Activated naive CD4-positive, alpha-beta T cell treated with anti-CD3 and anti-CD28 coated beads, Interleukin-2, amount 10 ng/mL, durations not matched to agents 7 days and 5 days (primary cell): ENCODE measurements at places on chromosomes 5 and 9.

DNA sequence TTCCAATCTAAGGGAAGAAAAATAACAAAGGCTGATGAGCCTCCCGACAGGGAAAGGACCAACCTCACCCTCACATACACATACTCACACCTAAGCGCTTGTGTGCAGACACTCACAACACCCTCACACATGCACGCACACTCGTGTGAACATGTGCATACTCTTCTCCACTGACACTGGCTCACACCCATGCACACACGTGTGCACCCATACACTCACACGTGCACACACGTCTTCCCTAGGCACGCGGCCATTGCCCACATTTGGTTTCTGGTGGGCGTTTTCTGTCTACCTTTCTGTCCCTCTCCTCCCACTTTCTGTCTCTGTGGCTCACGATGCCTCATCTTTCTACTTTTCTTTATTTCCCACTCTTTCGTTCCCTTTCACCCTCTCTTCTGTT, 169.7 kb upstream of the MVB12B start:
- no peak overlapping the region for H3K4me3 ChIP-seq
- H3K36me3 ChIP-seq, result no peaks in the 10 kb centered on the region

- H3K27ac ChIP-seq, result no peak overlapping the region
- no peak for DNase-seq
- H3K4me1 ChIP-seq, result no peaks in the 10 kb centered on the region
- H3K4me3 ChIP-seq, result no peak overlapping the region
- H3K27me3 ChIP-seq, result no peaks in the 10 kb centered on the region
Observed at GRCh38 chr5:82597437-82597836, 319.3 kb upstream of the RPS23 start.

GRCh38 chr5:147455822-147456450, 53.9 kb downstream of the DPYSL3 start:
- no peaks in the 10 kb centered on the region for H3K36me3 ChIP-seq
- peaks cover 5% of the 10 kb centered on the region for H3K4me1 ChIP-seq
- H3K27me3 ChIP-seq, result peaks cover 48% of the 10 kb centered on the region
- DNase-seq, result no peak
- H3K27ac ChIP-seq, result no peak overlapping the region
- H3K4me3 ChIP-seq, result no peak overlapping the region

GRCh38 chr9:12674961-12675360, 18.2 kb upstream of the TYRP1 start:
- H3K36me3 ChIP-seq, result no peaks in the 10 kb centered on the region
- H3K27ac ChIP-seq, result no peak overlapping the region
- no peaks in the 10 kb centered on the region for H3K27me3 ChIP-seq
- DNase-seq, result no peak
- H3K4me1 ChIP-seq, result no peaks in the 10 kb centered on the region

DNA sequence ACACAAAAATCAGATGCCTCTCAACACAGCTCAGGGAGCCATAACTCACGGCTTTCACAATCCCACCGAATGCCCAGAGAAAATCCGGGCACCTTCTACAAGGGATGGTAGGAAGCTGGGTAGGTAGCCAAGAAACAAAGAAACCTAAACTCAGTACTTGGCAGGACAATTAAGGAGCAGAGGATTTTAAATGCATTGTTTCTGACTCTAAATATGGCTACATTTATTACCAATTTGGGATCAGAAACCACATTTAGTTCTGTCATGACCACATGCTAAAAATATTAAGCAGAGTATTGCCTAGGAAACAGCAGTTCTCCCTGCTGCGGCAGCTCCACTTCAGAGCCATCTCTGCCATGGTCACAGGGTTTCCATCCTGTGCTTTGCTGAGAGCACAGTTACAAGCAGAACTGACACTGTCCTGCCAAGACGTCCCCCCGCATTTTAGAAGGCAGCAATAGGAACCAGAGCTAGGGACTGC, 57.5 kb downstream of the SIL1 start:
- H3K36me3 ChIP-seq, result no peaks in the 10 kb centered on the region
- H3K27ac ChIP-seq, result no peak overlapping the region
- H3K27me3 ChIP-seq, result no peaks in the 10 kb centered on the region
- no peak for DNase-seq
- H3K4me3 ChIP-seq, result no peak overlapping the region
- H3K4me1 ChIP-seq, result no peaks in the 10 kb centered on the region

- peaks cover 56% of the 10 kb centered on the region for H3K27me3 ChIP-seq
- DNase-seq, result peak; percentile 33
- no peak overlapping the region for H3K27ac ChIP-seq
- H3K4me1 ChIP-seq, result peaks cover 2% of the 10 kb centered on the region
- no peak overlapping the region for H3K4me3 ChIP-seq
Observed at GRCh38 chr5:142548739-142549275, 137.1 kb downstream of the FGF1 start.

DNA sequence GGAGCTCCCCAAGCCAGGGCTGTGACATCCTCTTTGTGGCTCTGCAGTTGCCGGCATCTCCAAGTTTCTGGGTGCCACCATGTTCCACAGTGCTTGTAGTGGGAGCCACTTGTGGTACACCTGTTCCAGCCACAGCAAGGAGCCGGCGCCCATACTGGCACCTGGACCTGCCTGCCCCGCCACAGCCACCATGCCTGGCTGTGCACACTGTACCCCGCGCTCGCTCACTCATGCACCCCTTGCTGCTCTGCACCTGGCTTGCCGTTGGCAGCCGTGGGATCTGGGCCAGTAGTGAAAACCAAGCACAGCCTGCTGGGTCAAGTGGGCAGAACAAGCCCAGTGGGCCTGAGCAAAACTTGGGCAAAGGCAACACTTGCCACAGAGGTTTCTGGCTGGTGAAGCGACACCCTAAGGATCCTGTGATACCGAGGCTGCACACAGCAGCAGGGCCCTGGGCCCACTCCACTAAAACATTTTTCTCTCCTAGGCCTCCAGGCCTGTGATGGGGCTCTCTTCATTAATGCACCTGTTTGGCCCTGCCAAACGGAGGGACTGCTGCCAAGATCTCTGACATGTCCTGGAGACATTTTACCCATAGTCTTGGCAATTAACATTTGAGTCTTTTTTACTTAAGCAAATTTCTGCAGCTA, 2.8 kb downstream of the TRIM36 start:
- DNase-seq, result no peak
- H3K27ac ChIP-seq, result no peak overlapping the region
- H3K27me3 ChIP-seq, result peaks cover 74% of the 10 kb centered on the region
- H3K36me3 ChIP-seq, result peaks cover 2% of the 10 kb centered on the region
- no peak overlapping the region for H3K4me3 ChIP-seq

DNA sequence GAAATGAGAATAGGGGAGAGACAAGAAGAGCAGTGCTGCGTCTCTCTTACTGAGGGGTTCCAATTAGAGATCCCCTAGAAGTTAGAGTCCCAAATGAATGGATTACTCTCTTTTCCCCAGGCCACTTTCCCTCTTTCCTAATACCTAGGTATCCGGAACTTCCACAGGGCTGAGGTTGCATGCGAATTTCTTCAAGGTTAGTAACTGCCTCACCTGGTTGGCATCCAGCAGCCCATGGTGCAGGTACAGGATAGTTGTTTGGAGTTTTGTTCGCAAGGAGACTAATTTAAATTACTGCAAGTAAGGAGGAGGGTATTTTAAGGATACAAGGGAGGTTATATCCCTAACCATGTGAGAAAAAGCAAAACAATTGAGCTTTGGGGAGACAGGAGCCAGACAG, 52.4 kb upstream of the JAK2 start:
- no peak for DNase-seq
- H3K27ac ChIP-seq, result no peak overlapping the region
- H3K36me3 ChIP-seq, result peaks cover 7% of the 10 kb centered on the region
- no peak overlapping the region for H3K4me3 ChIP-seq

DNA sequence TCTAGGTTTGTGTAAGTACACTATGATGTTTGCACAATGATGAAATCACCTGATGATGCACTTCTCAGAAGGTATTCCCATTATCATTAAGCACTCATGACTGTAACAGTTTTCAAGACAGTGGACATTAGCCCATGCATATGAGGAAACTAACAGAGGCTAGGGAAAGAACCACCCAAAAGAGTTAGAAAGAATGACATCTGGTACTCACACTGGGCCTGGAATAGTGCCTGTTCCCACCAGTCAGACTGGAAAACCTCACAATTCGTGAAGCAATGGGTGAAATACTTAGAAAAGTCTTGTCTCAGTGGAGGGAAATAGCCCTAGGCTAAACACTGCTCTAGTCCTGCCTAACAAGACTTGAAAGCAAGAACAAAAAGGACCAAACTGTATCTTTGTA, 117.4 kb upstream of the GDNF start:
- no peaks in the 10 kb centered on the region for H3K4me1 ChIP-seq
- H3K27me3 ChIP-seq, result no peaks in the 10 kb centered on the region
- no peak for DNase-seq
- no peaks in the 10 kb centered on the region for H3K36me3 ChIP-seq

GRCh38 chr5:95761771-95762651, 30.9 kb downstream of the RHOBTB3 start:
- H3K27me3 ChIP-seq, result peaks cover 22% of the 10 kb centered on the region
- peaks cover 37% of the 10 kb centered on the region for H3K4me1 ChIP-seq
- no peak overlapping the region for H3K4me3 ChIP-seq
- DNase-seq, result no peak
- H3K36me3 ChIP-seq, result no peaks in the 10 kb centered on the region
- peak overlapping the region; percentile 17 for H3K27ac ChIP-seq

DNA sequence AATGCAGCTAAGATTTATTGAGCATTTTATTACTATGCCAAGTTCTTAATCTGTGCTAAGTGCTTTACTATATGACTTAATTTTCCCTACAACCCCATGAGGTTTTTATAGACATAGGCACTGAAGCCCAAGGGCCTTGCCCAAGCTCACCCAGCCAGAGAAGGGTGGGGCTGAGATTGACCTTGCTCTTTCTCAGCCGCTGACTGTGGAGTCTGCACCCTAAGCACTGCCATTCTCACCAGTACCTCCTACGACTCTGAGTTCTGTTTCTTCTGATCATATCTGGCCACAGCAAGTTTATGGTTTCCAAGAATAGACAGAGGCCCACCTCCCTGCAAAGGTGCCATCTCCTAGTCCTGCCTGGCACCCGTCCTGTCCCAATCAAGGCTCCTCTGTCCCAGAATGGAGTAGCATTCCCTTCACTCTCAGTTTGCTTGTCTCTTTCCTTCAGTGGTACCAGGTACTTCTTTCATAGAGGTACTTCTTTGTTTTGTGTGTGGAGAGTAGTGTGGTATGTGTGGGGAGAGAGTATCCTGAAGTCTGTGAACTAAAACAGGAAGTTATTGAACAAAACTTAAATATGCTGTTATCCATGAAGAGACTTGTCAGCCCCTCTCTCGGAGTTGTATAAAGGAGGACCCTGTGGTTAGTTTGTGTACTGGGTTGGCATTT, 42.6 kb downstream of the CSF1R start:
- H3K36me3 ChIP-seq, result peaks cover 66% of the 10 kb centered on the region
- H3K27me3 ChIP-seq, result no peaks in the 10 kb centered on the region
- DNase-seq, result no peak
- no peak overlapping the region for H3K4me3 ChIP-seq
- H3K4me1 ChIP-seq, result peaks cover 12% of the 10 kb centered on the region

GRCh38 chr9:114081441-114082016, 3.4 kb upstream of the AMBP start:
- peaks cover 10% of the 10 kb centered on the region for H3K27me3 ChIP-seq
- H3K36me3 ChIP-seq, result no peaks in the 10 kb centered on the region
- H3K27ac ChIP-seq, result no peak overlapping the region
- H3K4me1 ChIP-seq, result no peaks in the 10 kb centered on the region

- peak overlapping the region; percentile 98 for H3K4me3 ChIP-seq
- DNase-seq, result peak; percentile 38
- no peaks in the 10 kb centered on the region for H3K27me3 ChIP-seq
- H3K4me1 ChIP-seq, result peaks cover 42% of the 10 kb centered on the region
- peak overlapping the region; percentile 96 for H3K27ac ChIP-seq
Observed at GRCh38 chr5:134873494-134873893, 677 bp upstream of the TXNDC15 start.

DNA sequence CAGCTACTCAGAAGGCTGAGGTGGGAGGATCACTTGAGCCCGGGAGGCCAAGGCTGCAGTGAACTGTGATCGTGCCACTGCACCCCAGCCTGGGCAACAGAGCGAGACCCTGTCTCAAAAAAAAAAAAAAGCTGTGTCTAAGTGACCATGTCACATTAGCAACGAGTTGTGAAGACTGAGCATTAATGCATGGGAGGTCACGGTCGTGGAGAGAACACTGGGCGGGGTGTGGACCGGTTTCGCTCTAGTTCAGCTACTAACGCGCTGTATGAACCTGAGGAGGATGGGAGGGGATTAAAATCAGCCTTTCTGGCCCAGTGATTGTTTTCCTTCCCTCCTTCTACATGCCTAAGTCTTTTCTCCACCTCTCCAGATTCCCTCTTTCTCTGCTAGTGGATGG, 56.7 kb upstream of the CARTPT start:
- H3K4me1 ChIP-seq, result no peaks in the 10 kb centered on the region
- peaks cover 11% of the 10 kb centered on the region for H3K36me3 ChIP-seq
- no peak overlapping the region for H3K27ac ChIP-seq
- no peak for DNase-seq
- H3K4me3 ChIP-seq, result no peak overlapping the region

GRCh38 chr9:87711857-87712800, 13.8 kb upstream of the CTSL start:
- DNase-seq, result no peak
- peaks cover 69% of the 10 kb centered on the region for H3K4me1 ChIP-seq
- no peak overlapping the region for H3K4me3 ChIP-seq

- no peak overlapping the region for H3K27ac ChIP-seq
- no peaks in the 10 kb centered on the region for H3K36me3 ChIP-seq
- no peak for DNase-seq
- H3K4me3 ChIP-seq, result no peak overlapping the region
Observed at GRCh38 chr5:179415291-179416060, 70.2 kb upstream of the ADAMTS2 start.

GRCh38 chr5:73786043-73786831, 160.2 kb downstream of the ARHGEF28 start:
- no peak overlapping the region for H3K27ac ChIP-seq
- no peak for DNase-seq
- peaks cover 7% of the 10 kb centered on the region for H3K27me3 ChIP-seq
- H3K4me3 ChIP-seq, result no peak overlapping the region
- H3K36me3 ChIP-seq, result no peaks in the 10 kb centered on the region

DNA sequence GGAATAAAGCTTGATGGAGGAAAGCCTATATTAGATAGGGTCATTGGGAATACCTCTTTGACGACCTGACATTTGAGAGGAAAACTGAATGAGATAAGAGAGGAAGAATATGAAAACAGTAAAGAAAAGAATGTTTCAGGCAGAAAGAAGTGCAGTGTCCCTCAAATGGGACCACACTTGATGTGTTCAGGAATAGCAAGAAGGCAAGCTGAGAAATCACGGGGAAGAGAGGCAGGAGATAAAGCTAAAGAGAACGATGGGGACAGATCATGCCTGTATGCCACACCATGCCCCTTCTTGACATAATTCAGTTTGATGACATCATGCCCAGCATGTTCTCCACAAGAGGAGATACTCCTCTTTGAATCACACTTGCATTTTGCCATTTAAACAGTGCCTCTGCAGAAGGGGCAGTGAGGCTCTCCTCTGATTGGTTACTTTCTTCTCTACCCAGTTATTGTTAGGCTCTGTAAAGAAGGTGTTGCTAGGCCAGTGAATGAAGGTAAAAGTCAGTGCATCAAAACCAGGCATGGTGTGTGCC, 7.6 kb downstream of the AP3S1 start:
- no peak overlapping the region for H3K27ac ChIP-seq
- peaks cover 9% of the 10 kb centered on the region for H3K4me1 ChIP-seq
- no peaks in the 10 kb centered on the region for H3K27me3 ChIP-seq
- DNase-seq, result no peak
- H3K36me3 ChIP-seq, result peaks cover 12% of the 10 kb centered on the region

- DNase-seq, result no peak
- H3K27ac ChIP-seq, result peak overlapping the region; percentile 50
- peaks cover 41% of the 10 kb centered on the region for H3K36me3 ChIP-seq
- H3K4me3 ChIP-seq, result no peak overlapping the region
- no peaks in the 10 kb centered on the region for H3K27me3 ChIP-seq
Observed at GRCh38 chr5:16597946-16598694, 18.7 kb downstream of the RETREG1 start.

- no peaks in the 10 kb centered on the region for H3K36me3 ChIP-seq
- H3K4me3 ChIP-seq, result peak overlapping the region; percentile 82
- H3K4me1 ChIP-seq, result peaks cover 48% of the 10 kb centered on the region
- DNase-seq, result peak; percentile 96
- peak overlapping the region; percentile 82 for H3K27ac ChIP-seq
Observed at GRCh38 chr9:34379334-34380033, 2.8 kb upstream of the MYORG start.
